Fibroblast of the aortic adventitia (primary cell): ENCODE measurements at places on chromosomes 11 and 22. TPM values are rescaled to one million over a fixed set of nuclear protein-coding genes. Genes with fewer than 3 reads are reported as not detected.
A peak's percentile ranks its signal among the peaks of the same experiment; 100 is the strongest.

TP53I11 gene
- total RNA-seq: 23.1 and 27.4 TPM in 2 replicates

SHANK3 gene
- total RNA-seq: 0.90 and 0.98 TPM in 2 replicates

KCNQ1OT1 gene
- 5.5 and 7.3 TPM in 2 replicates for total RNA-seq

LDHAL6A gene
- not detected in 2 replicates for total RNA-seq

MAPK8IP2 gene
- 0.27 and 1.1 TPM in 2 replicates for total RNA-seq

OR8K3 gene
- not detected in 2 replicates for total RNA-seq

TSGA10IP gene
- not detected in 2 replicates for total RNA-seq

- DNase-seq: no peak
These were observed 794 bp upstream of the EMSY start for GRCh38 chr11:76444065-76444383.

DNA sequence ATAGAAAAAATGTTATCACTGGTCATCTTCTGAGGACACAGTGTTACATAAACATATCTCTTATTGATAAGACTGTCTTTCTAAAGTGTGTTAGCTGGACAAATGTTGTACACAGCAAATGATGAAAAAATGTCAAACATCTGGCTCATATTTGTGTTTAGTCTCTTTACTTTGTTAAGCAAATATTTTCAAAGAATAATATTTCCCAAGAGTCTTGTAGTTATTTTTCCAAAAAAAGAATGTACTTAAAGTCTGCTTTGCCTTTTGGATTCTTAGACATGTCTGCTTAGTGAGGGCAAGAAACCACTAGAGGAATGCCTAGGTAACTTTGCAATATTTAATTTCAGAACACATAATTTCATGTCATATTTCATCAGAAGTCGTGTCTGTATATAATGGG is 23.9 kb upstream of the CCDC179 start:
- DNase-seq: no peak

GRCh38 chr11:69802590-69802989 is 16.6 kb downstream of the FGF3 start:
- DNase-seq: no peak

- DNase-seq: peak; percentile 91
These were observed 228.5 kb upstream of the SESN3 start for GRCh38 chr11:95459291-95460042.

GRCh38 chr11:3610846-3611245 is 30.9 kb downstream of the ART5 start:
- no peak for DNase-seq

DNA sequence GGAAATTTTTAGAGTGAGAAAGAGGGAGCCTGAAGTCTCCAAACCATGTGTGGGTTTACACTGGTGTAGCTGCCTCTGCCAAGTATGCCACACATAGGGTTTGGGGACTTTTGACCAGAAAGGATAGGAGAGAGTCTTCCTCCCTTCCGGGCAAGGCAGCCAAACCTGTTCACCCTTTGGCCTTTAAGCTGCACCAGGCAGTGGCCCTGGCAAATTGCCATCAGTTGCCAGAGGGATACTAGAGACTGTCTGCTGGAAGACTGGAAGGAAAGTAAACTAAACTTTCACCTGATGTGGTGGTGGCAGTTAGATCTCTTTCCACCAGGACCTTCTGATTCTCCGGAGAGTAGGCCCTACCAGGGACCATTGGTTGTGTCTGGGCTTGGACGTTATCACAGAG is 1263.2 kb downstream of the FAM181B start:
- no peak for DNase-seq

DNA sequence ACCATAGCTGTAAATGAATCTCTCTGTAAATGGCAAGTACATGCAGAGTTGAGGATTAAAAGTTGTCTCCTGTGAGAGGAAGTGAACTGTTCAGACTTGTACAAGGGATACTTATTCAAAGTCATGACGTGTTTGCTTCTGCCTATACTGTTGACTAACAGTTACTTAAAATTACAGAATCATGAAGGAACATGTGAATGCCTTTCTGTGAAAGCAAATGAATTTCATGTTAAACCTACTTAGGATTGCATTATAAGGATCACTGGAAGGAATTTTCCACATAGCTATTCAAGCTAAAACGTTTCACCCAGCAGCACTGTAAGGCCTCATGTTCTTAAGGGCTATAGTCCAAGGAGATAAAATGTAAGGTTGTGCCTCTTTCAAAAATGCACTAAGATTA is 93.4 kb upstream of the BIRC3 start:
- peak; percentile 78 for DNase-seq

GRCh38 chr22:23485490-23485889 is 94.6 kb downstream of the IGLL1 start:
- no peak for DNase-seq

GRCh38 chr11:77353131-77353530 is 51.6 kb upstream of the GDPD4 start:
- no peak for DNase-seq

GRCh38 chr11:73403541-73403940 is 27.3 kb downstream of the RELT start:
- DNase-seq: no peak

- no peak for DNase-seq
These were observed 25.8 kb downstream of the TNRC6B start for GRCh38 chr22:40203572-40203971.

GRCh38 chr11:70489276-70489675 is 90.9 kb downstream of the CTTN start:
- no peak for DNase-seq

GRCh38 chr11:117717485-117718314 is 79.3 kb downstream of the DSCAML1 start:
- DNase-seq: no peak

DNA sequence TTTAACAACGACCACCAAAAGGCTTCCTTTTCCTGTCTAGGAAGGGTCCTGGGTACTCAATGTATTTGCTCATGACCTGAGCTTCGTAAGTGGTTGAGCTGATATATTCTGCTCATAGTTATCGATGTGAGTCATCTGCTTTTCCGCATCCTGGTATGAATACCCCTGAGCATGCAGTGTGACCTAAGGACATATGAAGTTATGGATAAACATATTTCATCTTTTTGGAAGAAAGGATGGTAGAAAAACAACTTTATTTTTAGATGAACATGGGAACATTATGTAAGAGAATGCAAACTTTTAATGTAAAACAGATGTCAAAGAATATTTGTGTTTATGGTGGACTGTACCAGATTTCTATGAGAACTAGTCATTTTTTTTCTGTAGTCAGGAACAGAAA is 28.4 kb downstream of the TRPC6 start:
- no peak for DNase-seq

DNA sequence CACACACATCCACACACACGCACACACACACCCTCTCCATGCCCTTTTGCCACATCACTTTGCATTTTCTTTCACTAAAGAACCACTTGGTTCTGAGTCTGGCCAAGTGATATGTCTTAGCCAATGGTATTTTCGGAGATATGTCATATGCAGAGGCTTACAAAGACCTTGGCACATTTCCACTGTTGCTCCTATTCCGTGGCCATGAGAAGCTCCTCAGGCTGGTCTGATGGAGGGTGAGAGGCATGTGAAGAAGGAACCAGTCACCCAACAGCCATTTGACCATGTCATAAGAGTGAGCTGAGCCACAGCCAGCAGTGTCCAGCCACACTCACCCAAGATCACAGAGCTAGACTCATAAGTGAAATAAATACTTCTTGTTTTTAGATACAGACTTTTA is 212.6 kb upstream of the NAV2 start:
- DNase-seq: peak; percentile 80

GRCh38 chr11:84922212-84922805 is 704.8 kb downstream of the DLG2 start:
- DNase-seq: no peak

DNA sequence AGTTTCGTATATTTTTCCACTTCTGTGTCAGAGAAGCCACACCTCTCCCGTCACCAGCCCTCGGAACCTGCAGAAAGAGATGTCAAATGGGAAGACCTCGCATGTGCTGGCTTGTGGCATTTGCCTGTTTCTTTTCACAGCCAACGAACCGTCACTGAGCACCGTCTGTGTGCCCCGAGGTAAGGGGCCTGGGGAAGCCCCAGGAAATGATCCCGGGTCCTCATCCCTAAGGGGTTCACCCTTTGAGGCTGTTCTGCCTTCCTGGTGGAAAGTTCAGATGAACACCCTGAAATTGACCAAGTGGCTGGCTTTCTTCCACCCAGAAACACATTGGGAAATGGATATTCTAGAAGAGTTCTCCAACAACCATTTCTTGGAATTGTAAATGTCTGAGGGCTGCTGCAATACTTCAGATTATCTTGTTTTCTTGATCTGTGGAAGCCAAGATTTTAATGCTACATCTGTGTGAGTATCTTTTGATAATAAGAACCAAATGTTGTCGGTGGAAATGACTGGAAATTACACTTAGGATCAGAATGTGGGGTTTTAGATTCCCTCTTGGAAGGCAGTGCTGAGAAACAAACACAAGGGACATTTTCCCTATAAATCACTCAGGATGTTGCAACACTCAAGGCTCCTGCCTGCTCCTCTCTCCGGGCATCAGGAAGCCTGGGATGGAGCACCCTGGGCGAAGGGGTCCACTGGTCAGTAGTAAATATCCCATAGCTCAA is 37.6 kb downstream of the RIBC2 start:
- DNase-seq: peak; percentile 99

DNA sequence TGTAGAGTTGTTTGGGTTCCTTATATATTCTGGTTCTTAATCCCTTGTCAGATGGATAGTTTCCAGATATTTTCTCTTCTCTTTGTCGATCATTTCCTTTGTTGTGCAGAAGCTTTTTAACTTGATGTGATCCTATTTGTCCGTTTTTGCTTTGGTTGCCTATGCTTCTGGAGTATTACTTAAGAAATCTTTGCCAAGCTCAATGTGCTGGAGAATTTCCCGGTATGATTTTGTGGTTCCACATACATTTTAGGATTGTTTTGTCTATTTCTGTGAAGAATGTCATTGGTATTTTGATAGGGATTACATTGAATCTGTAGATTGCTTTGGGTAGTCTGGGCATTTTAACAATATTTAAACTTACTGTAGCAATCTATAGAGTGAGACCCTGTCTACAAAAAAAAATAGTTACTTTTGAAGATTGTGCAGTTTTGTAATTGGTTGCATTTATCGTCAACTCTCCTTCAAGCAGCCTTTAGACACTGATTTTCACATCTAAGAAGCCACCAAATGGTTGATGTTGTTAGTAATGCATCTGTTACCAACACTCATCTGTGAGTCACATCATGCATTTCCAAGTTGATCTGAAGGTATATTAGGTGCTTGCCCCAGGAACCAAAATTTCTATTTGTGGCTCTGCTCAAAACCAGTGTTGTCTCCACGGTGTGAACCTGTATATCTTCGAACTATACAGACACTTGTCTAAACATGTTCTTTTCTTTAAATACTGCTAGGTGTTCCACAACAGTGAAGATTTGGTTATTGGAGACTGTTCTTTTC is 21.4 kb downstream of the XRCC6 start:
- DNase-seq: no peak

DNA sequence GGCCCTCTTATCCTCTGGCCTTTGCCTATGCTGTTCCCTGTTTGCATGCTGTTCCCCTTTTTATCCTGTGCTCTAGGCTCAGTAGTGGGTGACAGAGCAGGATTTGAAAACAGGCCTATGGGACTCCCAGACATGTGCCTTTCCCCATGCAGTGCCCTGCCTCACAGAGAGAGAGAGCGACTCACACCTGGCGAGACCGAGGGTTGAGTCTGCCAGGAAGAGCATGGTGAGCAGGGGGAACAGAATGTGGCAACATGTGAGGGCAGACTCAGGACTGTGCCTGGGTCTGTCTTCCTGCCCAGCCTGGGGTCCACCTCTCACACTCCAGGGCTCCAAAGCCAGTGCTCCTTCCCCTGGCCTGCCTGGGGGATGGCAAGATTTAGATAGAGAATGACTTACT is 75.0 kb downstream of the NFAM1 start:
- DNase-seq: no peak

DNA sequence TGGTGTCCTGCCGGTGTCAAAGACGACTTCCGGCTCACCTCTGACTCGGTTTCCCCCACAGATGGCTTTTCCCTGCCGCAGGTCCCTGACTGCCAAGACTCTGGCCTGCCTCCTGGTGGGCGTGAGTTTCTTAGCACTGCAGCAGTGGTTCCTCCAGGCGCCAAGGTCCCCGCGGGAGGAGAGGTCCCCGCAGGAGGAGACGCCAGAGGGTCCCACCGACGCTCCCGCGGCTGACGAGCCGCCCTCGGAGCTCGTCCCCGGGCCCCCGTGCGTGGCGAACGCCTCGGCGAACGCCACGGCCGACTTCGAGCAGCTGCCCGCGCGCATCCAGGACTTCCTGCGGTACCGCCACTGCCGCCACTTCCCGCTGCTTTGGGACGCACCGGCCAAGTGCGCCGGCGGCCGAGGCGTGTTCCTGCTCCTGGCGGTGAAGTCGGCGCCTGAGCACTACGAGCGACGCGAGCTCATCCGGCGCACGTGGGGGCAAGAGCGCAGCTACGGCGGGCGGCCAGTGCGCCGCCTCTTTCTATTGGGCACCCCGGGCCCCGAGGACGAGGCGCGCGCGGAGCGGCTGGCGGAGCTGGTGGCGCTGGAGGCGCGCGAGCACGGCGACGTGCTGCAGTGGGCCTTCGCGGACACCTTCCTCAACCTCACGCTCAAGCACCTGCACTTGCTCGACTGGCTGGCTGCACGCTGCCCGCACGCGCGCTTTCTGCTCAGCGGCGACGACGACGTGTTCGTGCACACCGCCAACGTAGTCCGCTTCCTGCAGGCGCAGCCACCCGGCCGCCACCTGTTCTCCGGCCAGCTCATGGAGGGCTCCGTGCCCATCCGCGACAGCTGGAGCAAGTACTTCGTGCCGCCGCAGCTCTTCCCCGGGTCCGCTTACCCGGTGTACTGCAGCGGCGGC is 5.5 kb downstream of the B3GNT6 start:
- DNase-seq: peak; percentile 37

GRCh38 chr22:23060612-23061400 is 9.5 kb upstream of the GNAZ start:
- DNase-seq: no peak

DNA sequence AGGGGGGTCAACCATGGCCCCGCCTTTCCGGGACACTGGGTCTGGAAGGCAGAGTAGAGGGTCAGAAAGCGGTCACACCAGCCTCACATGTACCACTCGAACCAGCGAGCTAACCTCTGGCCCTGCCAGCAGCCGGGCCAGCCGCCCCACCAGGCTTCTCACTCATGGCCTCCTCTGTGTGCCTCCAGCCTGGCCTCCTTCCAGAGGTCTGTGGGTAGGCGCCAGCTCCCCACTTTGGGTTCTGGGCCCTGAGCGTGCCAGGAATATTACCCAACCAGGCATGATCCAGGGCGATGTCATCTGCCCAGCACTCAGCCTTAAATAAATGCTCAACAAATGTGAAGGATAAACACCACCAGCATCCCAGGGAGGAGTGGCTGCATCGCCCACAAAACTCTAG is 5.8 kb downstream of the SCUBE1 start:
- no peak for DNase-seq
